ENCODE measurements at places on chromosomes 1 and 21.

- no peak for DNase-seq
These were observed 57.7 kb upstream of the PDE4B start for GRCh38 chr1:65734979-65735378.

- no peak for DNase-seq
These were observed 33.9 kb upstream of the RGS8 start for GRCh38 chr1:182718311-182718710.

DNA sequence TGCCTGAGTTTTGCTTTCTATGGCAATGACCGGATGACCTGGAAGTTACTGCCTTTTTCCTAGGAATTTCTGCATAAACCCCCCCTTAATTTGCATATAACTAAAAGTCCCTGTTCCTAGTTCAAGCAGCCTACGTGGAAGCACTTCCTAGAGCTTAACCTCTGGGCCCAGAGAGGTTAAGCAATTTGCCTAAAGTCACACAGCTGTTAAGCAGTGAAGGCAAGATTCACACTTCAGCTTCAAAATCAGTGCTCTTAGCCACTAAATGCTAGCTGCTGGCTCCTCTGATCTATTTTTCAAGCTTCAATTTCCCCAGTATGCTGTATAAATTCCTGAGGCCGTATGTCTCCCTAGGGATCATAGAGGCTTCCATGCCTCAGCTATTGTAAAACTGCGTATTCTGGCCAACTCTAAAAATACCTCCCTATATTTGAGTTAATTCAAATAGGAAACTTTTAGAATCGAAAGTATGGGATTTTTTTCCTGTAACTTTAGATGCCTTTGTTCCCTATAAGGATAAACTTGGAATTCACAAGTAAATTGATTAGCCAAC is 53.1 kb upstream of the CD5L start:
- no peak for DNase-seq

- DNase-seq = no peak
These were observed 223.6 kb upstream of the ADGRL2 start for GRCh38 chr1:81577004-81577697.

DNA sequence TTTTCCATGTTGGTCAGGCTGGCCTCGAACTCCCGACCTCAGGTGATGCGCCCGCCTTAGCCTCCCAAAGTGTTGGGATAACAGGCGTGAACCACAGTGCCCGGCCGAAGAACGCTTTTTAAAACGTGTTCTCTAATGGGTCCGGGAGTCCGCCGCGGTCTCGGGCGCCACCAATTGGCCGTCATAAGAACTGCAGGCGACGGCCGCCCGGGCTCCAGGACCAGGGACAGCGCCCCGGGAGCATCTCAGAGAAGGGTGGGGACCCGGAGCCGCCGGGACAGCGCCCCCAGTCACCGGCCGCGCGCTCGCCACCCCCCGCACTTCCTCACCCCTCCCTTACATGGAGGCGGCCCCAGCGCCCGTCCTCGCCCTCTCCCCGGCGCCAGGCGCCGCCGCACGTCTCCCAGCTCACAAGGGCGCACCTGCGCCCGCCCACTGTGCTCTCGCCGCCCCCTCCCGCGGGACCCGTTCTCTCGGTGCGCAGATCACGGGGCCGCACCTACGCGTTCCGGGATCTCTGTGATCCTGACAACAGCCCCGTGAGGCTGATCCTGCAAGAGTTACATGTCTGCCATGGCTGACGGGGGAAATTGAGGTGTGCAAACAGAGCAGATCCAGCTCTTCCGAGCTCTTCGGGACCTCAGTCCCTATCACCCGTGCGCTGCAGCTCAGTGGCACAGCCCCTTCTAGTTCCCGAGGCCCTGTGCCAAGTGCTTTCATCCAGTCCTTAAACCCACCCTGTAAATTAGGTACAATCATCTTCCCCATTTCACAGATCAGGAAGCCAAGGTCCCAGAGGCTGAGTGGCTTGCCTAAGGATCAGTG is 9.8 kb downstream of the RAP1GAP start:
- DNase-seq = peak; percentile 62

DNA sequence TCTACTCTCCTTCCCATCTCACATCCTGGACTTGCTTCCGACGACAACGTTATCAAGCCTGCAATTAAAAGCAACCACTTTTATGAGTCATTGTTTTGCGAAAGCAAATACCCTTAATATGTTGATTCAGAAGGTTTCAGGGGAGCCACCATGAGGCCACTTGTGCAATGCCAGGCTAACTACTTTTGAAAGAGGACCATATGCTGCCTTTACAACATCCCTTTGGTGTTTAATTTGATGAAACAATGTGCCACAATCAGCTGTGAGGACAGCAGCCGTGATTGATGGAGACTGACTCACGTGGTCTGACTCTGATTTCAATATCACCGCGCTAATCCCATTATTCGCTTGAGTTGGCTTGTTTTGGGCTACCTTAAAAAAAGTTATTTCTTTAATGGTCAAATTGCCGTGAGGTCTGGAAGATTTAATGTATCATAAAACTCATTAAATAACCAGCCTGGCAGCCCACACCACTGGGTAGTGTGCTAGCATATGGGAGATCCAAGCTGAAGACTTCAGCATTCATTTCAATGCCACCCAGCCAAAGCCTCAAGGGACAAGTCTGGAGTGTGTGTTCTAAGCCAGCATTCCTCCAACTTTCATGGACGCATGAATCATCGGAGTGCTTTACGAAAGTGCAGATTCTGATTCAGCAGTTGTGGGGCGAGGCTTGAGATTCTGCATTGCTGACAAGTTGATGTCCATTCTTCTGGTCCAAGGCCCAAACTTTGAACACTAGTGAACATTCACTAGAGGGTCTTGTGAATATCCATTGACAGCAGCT is 73.3 kb upstream of the PAXBP1 start:
- peak; percentile 60 for DNase-seq

- DNase-seq = no peak
These were observed 240.5 kb upstream of the MAP1LC3C start for GRCh38 chr1:242239398-242239797.

DNA sequence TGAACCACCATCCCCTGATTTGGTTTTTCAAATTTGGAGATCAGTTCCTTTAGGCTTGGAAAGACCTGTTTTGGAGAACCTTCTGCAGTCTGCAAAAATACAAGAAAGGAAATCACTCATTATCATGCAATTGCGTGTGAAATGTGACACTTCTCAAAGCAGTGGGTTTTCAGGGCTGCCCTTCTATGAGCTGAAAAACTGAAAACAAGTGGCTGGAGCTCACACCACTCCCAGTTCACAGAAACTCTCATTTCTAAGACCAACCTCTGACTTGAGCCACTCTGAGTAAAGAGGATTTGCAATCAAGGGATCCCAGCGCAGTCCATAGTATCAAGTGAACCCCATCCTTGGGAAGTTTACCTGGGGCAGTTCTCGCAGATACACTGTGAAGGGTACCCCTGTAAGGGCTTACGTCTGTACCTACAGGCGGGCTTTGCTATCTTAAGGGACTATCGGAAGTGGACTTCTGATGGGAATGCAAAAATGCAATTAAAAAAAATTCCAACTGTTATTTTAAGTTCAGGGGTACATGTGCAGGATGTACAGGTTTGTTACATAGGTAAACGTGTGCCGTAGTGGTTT is 12.8 kb downstream of the SH2D1B start:
- no peak for DNase-seq

GRCh38 chr1:55478742-55479141 is 263.6 kb upstream of the USP24 start:
- peak; percentile 21 for DNase-seq

GRCh38 chr1:37666241-37666867 is 26.0 kb upstream of the CDCA8 start:
- DNase-seq = no peak

DNA sequence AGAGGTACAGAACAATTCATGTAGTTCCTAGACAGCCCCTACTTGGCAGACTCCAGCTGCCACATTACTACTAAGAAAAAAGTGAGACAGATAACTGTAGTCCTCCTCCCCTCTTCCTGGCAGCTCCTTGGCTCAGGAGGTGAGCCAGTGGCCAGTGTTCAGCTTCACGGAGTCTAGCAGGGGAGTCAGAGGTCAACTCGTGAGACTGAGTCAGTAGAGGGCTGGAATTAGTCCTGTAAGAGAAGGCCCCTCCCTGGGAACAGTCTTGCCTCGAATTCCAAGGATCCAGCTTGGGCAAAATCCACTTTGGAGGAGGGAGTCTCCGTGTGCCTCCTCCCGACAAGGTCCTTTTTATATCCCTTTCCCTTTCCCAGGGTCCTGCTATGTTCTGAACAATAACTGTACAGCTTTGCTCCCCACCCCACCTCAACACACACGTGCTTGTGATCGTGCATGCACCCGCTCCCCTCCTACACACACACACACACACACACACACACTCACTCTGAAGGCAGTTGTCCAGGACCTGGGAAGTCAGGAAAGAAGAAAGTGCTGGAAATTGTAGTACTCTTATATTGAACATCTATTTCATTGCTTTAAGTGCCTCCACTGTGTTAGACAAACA is 22.5 kb upstream of the SLC27A3 start:
- no peak for DNase-seq

- no peak for DNase-seq
These were observed 72.8 kb upstream of the EFHD2 start for GRCh38 chr1:15336866-15337265.

DNA sequence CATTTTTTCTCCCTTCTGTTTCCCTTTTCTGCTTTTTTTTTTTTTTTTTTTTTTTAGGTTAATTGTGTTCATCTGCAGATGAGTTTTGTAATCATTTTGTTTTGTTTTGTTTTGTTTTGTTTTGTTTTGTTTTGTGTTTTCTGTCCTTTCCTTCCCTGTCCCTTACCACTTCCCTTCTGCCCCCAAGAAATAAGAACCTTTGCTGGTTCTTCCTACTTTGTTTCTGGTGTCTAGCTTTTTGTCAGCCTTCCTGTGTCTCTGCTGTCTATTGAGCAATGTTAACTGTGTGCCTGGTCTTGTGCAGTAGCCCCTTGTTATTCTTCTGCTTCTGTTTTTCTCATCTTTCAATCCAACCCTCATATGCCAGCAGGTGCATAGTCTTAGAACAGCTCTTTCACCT is 46.0 kb downstream of the MPZL1 start:
- no peak for DNase-seq

GRCh38 chr1:110714374-110714995 is 39.7 kb upstream of the KCNA3 start:
- DNase-seq = no peak

- DNase-seq = no peak
These were observed 49.8 kb upstream of the FBXO28 start for GRCh38 chr1:224064150-224064549.

DNA sequence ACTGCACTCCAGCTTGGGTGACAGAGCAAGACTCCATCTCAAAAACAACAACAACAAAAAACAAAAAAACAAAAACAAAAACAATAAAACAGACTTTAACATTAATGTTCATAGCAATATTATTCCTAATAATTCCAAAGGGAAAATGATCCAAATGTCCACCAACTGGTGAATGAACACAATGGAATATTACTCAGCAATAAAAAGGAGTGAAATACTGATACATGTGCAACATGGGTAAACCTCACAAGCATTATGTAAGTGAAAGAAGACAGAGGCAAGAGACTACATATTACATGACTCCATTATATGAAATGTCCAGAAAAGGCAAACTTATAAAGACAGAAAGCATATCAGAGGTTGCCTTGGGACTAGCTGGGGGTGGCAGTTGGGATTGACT is 6.1 kb upstream of the TTF2 start:
- DNase-seq = no peak

DNA sequence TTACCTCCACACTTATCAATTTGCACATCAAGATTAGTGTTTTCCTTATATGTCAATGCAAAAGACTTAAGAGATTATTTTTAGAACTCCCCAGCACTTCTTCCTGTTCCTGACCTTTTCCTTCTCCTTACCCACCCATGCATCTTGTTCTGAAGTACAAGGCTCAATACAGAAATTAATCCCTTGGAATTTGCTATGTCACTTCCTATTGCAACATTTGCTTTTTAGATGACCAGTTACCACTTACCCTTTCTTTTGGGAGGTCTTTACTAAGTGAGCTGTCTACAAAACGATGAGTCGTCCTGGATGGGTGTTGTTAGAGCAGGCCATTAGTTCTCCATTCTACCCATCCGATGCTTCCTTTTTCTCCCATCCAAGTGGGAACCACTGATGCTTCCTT is 221.2 kb downstream of the FMN2 start:
- no peak for DNase-seq

GRCh38 chr1:216630532-216630931 is 92.7 kb downstream of the ESRRG start:
- no peak for DNase-seq

DNA sequence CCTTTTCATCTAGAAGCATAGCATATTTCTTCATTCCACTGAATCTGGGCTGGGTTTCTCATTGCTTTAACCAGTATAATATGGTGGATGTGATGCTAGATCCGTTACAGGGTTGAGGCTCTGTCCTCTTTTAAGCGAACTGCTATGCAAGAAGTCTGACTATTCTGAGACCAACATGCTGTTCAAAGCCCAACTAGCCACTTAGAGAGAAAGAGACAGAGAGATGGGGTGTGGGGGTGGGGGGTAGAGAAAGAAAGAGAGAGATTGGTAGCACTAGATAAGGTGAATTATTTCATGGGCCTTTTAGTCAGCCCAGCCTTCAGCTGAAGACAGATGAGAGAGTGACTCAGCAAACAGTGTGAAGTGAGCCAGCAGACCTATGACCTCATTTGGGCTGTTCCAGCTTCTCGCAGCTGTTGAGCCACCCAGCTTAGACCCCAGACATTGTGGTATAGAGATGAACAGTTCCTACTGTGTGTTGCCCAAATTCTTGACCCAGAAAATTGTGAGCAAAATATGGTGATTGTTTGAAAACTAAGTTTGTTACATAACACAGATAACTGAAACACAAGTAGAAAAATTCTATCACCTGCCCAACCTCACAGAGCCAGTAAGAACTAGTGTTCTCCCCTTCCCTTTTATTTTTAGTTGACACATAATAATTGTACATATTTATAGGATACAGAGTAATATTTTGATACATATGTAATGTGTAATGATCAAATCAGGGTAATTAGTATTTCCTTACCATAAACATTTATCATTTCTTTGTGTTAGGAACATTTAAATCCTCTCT is 40.7 kb upstream of the PRKACB start:
- peak; percentile 83 for DNase-seq

DNA sequence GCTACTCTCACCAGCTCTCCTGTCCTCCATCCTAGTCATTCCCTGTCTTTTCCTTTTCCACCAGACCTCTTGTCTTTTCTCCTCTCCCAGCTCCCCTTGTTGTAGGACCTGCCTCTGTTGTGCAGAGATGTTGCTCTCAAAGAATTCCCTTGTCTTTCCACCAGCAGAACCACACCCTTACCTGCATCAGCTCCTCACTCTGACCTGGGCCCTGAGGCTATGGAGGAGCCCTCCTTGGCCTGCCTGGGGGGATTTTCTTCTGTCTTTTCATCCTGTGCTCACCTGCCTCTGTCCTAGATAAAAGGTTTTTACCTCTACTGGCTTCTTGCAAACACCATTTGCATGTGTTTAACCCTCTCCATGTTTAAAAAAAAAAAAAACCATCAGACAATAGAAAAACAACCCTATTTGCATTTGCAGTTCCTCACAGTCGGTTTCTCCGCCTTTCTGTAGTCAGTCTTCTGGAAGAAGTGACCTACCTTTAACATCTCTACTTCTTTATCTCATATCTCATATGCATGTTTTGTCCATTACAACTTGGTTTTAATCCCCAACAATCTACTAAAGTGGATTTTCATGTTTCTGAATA is 12.1 kb downstream of the FCRL5 start:
- DNase-seq = no peak

GRCh38 chr1:210292231-210292871 is 36.4 kb upstream of the HHAT start:
- peak; percentile 26 for DNase-seq

- no peak for DNase-seq
These were observed 284.0 kb downstream of the PTPRC start for GRCh38 chr1:198922638-198923430.

GRCh38 chr1:200610846-200611245 is 9.7 kb downstream of the KIF14 start:
- no peak for DNase-seq

- no peak for DNase-seq
These were observed 59.6 kb downstream of the PGBD5 start for GRCh38 chr1:230366504-230366915.

All from mammary epithelial cell (primary cell).